Bronchus fibroblast of lung (primary cell): ENCODE measurements at places on chromosomes 11 and 22. TPM values are rescaled to one million over a fixed set of nuclear protein-coding genes. Genes with fewer than 3 reads are reported as not detected.

The E2F8 gene
- 3.3 and 3.9 TPM in 2 replicates for total RNA-seq

The DEUP1 gene
- not detected in 2 replicates for total RNA-seq

The TUBGCP6 gene
- total RNA-seq = 18.1 and 22.0 TPM in 2 replicates

The NXPE4 gene
- not detected in 2 replicates for total RNA-seq

The PICALM gene
- total RNA-seq = 88.2 and 90.3 TPM in 2 replicates

The HBB gene
- not detected in 2 replicates for total RNA-seq

The KRTAP5-10 gene
- total RNA-seq = not detected in 2 replicates

The POU2F3 gene
- total RNA-seq = not detected in 2 replicates

The TOP3B gene
- total RNA-seq = 21.6 and 22.4 TPM in 2 replicates

The APOA5 gene
- not detected in 2 replicates for total RNA-seq

The OR4A16 gene
- total RNA-seq = not detected in 2 replicates

The XKR3 gene
- total RNA-seq = not detected in 2 replicates

The OR8J3 gene
- total RNA-seq = not detected in 2 replicates

The MS4A7 gene
- not detected in 2 replicates for total RNA-seq

The IL17REL gene
- total RNA-seq = not detected in 2 replicates

The SYT8 gene
- total RNA-seq = 0.15 TPM in 1 of 2 replicates, not detected in the other

The OR51B4 gene
- not detected in 2 replicates for total RNA-seq

The MIOX gene
- total RNA-seq = 0.17 TPM in 1 of 2 replicates, not detected in the other

The CAPN5 gene
- 11.3 and 12.4 TPM in 2 replicates for total RNA-seq

The HORMAD2 gene
- total RNA-seq = not detected in 2 replicates

The RASSF10 gene
- total RNA-seq = not detected in 2 replicates

The EIF3M gene
- total RNA-seq = 494 and 579 TPM in 2 replicates

The PKNOX2 gene
- total RNA-seq = 0.84 and 1.2 TPM in 2 replicates

The RAB3IL1 gene
- total RNA-seq = 0.89 and 3.0 TPM in 2 replicates

The CTSF gene
- 6.7 and 8.3 TPM in 2 replicates for total RNA-seq

The AGBL2 gene
- 0.17 and 1.3 TPM in 2 replicates for total RNA-seq

The PARVG gene
- not detected in 2 replicates for total RNA-seq

The USH1C gene
- not detected in 2 replicates for total RNA-seq

The EXPH5 gene
- 0.50 and 0.59 TPM in 2 replicates for total RNA-seq

The INS gene
- total RNA-seq = not detected in 2 replicates

The KDM2A gene
- total RNA-seq = 16.9 and 17.1 TPM in 2 replicates

The MUC5B gene
- not detected in 2 replicates for total RNA-seq

The TEX12 gene
- total RNA-seq = not detected in 2 replicates

The JRKL gene
- 5.2 and 6.6 TPM in 2 replicates for total RNA-seq

The SLC17A6 gene
- not detected in 2 replicates for total RNA-seq

The TRIM6 gene
- total RNA-seq = 3.7 TPM in 2 replicates

The MMP27 gene
- total RNA-seq = not detected in 2 replicates

The SLC16A8 gene
- total RNA-seq = 0.17 TPM in 1 of 2 replicates, not detected in the other

The GAB4 gene
- total RNA-seq = not detected in 2 replicates

The CHCHD10 gene
- 4.9 and 8.5 TPM in 2 replicates for total RNA-seq

The SORL1 gene
- 0.34 and 0.74 TPM in 2 replicates for total RNA-seq

The APOL4 gene
- not detected in 2 replicates for total RNA-seq

The ARHGEF17 gene
- total RNA-seq = 26.6 and 33.1 TPM in 2 replicates

The FAU gene
- total RNA-seq = 604 and 715 TPM in 2 replicates

The LGR4 gene
- total RNA-seq = 3.7 and 3.9 TPM in 2 replicates

The CLDN5 gene
- 0.50 and 1.8 TPM in 2 replicates for total RNA-seq

The SCGB1C1 gene
- total RNA-seq = not detected in 2 replicates

The AMOTL1 gene
- 19.2 and 23.0 TPM in 2 replicates for total RNA-seq

The PRG3 gene
- total RNA-seq = not detected in 2 replicates

The MRGPRX4 gene
- total RNA-seq = not detected in 2 replicates

The OR8D1 gene
- not detected in 2 replicates for total RNA-seq

The HBG1 gene
- not detected in 2 replicates for total RNA-seq

The C11orf42 gene
- total RNA-seq = not detected in 2 replicates

The HEPHL1 gene
- not detected in 2 replicates for total RNA-seq

The TMPRSS5 gene
- total RNA-seq = under 0.01 TPM in 2 replicates

The FAM111B gene
- 8.6 and 10.6 TPM in 2 replicates for total RNA-seq

The TSGA10IP gene
- under 0.01 TPM in 1 of 2 replicates, not detected in the other for total RNA-seq

The SLC29A2 gene
- 3.7 and 4.9 TPM in 2 replicates for total RNA-seq

The C22orf42 gene
- total RNA-seq = not detected in 2 replicates
